Aorta (tissue), 5 donors: ENCODE measurements at places on chromosomes 16 and 17. TPM values are rescaled to one million over a fixed set of nuclear protein-coding genes. Genes with fewer than 3 reads are reported as not detected.

SGCA gene
- polyA plus RNA-seq, result 198 TPM

MINK1 gene
- polyA plus RNA-seq, result 22.2 TPM

MAPT gene
- 0.51 TPM for polyA plus RNA-seq

UNC13D gene
- 23.1 TPM for polyA plus RNA-seq

WNT9B gene
- not detected for polyA plus RNA-seq

IRX5 gene
- not detected for polyA plus RNA-seq

HEATR3 gene
- polyA plus RNA-seq, result 4.6 TPM

SLC22A31 gene
- 2.9 TPM for polyA plus RNA-seq

OTOP3 gene
- 1.8 TPM for polyA plus RNA-seq

GRCh38 chr17:77942112-77942988, 16.2 kb upstream of the TNRC6C start:
- DNase-seq, result no peak

DNA sequence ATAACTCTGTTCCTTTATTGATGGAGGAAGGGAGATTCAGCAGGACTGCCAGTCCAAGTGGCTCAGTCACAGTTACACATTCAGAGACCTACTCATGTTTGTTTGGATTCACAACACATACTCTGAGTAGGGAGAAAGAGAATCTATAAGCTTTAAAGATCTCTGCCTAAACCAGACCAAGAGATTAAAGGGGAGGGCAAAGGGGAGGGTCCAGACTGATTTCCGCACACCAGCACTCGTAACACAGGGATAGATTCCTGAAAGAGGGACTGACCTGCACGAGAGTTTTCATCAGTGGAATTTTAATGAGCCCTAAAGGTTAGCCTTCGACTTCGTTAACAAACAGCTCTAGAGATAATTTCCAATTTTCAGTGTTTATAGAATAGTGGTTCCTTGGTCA, 71.7 kb upstream of the PMFBP1 start:
- DNase-seq, result no peak

- DNase-seq, result peak; percentile 38
These were observed 75.7 kb upstream of the DNAH17 start for GRCh38 chr17:78652913-78653312.

DNA sequence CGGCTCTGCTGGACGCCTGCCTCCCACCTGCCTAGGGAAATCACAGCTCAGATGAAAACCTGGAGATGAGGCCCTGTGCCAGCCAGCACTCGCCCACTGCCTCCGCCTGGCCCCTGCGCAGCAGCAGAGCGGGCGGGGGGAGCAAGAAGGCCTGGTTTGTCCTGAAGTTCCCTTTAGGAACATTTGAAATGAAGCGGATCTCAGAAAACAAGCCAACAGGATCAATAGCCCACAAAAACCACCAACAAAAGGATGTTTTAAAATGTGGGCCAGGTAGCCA, 48.0 kb downstream of the RBFOX3 start:
- DNase-seq, result no peak

DNA sequence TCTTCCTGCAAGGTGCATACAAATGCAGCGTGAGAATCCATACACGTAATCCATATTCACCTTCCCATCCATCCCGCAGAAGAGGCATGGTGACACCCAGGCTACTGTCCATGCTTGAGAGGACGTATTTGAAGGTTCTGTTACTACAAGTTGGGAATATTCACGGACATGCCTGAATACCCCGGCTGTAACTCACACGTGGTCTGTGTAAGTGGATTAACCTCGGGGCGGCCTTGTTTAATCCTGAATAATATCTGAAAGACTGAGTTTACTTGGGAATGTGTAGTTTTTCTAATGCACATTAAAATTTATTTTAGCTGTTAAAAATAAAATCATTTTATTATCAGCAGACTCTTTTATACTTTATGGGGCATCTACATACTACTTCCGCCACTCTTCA, 13.1 kb downstream of the CPSF4L start:
- no peak for DNase-seq

DNA sequence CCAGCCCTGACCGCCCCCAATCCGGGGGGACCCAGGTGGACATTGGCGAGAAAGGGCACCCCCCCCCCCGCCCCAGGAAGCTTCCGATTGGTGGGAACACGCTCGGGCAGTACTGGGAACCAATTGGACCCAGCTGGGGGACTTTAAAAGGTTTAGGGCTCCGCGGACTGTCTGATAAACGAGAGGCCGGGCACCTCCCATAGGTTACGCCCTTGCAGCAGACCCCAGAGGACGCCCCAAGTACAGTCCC, 245 bp downstream of the TMEM256 start:
- no peak for DNase-seq

- DNase-seq, result no peak
These were observed 24.3 kb upstream of the C1QL1 start for GRCh38 chr17:44992242-44992939.

DNA sequence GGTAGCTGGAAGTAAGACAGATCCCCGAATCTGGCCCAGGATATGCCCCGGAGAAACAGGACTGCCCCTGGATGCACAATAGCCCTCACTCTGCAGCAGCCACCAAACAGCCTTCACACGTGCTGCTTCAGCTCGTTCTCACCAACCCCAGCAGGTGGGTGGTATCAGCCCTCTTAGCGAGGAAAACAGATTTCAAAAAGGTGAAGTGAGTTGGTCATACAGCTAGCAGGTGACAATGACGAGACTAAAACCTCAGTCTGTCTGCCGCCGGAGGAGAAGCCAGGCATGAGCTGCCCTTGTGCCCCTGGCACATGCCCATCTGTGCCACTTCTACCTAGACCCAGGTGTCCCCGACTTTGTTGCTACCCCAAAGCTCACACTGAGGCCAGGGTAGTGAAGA, 92.4 kb downstream of the YPEL2 start:
- DNase-seq, result no peak

GRCh38 chr16:31710134-31710533, 163.5 kb upstream of the ZNF267 start:
- DNase-seq, result no peak

- DNase-seq, result no peak
These were observed 1.1 kb upstream of the PGAP3 start for GRCh38 chr17:39688945-39689344.

GRCh38 chr17:65018610-65019316, 37.8 kb downstream of the GNA13 start:
- no peak for DNase-seq

GRCh38 chr17:50152736-50153135, 2.3 kb upstream of the PPP1R9B start:
- peak; percentile 44 for DNase-seq

GRCh38 chr17:40349895-40350688, 14.4 kb downstream of the GJD3 start:
- peak; percentile 54 for DNase-seq

- DNase-seq, result no peak
These were observed 230.3 kb downstream of the ENGASE start for GRCh38 chr17:79304884-79305283.

- DNase-seq, result no peak
These were observed 113.8 kb downstream of the SOCS1 start for GRCh38 chr16:11142261-11142630.

- DNase-seq, result no peak
These were observed 31.2 kb downstream of the LYRM9 start for GRCh38 chr17:27862004-27862403.

GRCh38 chr17:73584049-73584448, 60.2 kb downstream of the SDK2 start:
- no peak for DNase-seq

DNA sequence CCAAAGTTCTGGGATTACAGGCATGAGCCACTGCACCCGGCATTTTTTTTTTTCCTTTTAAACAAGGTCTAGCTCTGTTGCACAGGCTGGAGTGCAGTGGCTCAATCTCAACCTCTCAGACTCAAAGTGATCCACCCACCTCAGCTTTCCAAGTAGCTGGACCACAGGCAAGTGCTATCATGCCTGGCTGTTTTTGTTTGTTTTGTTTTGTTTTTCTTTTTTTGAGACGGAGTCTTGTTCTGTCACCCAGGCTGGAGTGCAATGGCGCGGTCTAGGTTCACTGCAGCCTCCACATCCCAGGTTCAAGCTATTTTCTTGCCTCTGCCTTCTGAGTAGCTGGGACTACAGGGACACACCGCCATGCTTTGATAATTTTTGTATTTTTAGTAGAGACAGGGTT, 19.1 kb upstream of the ZC3H7A start:
- DNase-seq, result no peak

DNA sequence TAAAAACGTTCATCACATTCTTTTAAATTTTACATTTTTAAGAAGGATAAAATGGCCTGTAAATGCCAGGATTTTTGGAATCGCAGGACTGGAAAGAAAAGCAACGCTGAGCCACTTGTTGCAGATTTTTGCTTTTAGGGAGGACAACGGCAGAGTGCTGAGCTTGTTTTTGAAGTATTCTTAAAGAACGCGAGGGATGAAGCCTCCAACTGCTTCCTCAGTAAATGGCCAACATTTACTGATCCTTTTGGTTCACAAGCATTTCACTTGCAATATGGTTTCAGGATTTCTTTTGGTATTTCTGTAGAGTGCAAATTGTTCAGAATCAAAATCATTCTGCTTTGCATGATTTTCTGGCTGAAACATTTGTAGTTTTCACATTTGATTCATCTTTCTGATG, 2.8 kb upstream of the KRT23 start:
- DNase-seq, result no peak

GRCh38 chr16:84725481-84726078, 25.8 kb downstream of the USP10 start:
- DNase-seq, result no peak

DNA sequence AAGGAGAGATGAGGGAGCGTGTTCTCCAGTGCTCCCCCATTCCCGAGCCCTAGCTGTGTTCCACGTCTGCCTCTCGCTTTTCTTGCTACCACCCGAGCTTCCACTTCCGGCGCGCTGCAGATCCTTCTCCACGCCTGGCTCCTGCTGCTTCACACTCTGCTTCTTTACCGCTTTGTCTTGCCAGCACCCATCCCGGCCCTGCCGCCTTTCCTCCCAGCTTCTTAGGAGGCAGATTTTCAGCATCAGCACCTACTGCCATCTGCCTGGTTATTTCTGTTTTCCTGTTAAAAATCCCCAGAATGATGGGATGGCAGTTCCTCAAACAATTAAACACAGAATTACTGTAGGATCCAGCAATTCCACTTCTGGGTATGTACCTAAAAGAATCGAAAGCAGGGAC, 64.7 kb downstream of the ELAC2 start:
- no peak for DNase-seq
